ENCODE measurements at places on chromosomes 4 and X.

DNA sequence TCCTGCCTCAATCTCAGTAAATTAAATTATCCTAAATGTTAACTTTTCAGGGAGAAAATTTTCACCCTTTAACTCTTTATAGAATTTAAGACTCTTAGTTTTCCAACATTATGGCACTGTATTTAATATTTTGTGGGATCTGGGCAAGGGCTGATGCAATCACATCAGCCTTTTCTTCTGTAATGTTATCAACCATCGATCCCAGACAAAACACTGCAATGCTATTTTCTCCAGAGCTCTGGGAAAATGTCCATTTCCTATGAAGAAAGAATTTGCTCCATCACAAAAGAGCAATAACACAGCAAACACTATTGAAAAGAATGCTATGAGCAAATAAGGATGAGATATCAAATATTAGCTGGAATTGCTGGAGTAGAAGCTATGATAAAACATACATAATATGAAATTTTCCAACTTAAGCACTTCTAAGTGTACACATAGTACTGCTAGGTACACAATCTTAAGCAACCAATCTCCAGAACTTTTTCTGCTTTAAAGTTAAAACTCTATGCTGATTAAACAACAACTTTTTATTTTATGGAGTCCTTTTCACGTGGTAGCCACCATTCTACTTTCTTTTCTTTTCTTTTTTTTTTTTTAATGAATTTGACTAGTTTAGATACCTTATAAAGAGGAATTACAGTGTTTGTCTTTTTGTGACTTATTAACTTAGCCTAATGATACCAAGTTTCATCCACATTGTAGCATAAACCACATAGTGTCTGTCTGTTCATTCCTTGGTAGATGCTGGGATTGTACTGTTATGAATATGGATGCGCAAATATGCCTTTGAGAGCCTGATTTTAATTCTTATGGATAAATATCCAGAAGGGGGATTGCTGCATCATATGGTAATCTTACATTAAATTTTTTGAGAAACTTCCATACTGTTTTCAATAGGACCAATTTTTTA is 43.6 kb downstream of the UGT2A3 start:
- no peak for DNase-seq

DNA sequence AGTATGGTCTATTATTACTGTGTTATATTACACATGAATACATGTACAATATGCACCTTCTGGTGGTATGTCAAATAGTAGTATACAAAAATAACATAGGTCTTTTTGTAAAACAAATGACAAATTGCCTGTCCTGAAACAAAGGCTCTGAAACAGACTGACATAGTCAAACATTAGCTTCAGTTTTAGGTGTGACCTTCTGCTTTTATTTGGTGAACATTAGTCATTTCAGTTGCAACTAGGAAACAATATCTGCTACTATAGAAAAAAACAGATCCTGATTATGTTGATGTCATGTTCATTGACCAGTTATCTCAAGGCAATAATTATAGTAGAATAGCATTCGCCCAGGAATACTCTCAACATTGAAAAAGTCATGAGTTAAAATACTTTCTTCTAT is 123.0 kb downstream of the CHRNA9 start:
- no peak for DNase-seq

GRCh38 chr4:14602206-14602605 is 400.1 kb upstream of the CPEB2 start:
- no peak for DNase-seq

- DNase-seq: no peak
These were observed 121.2 kb upstream of the GUCY1A1 start for GRCh38 chr4:155545456-155545855.

- no peak for DNase-seq
These were observed 163.3 kb upstream of the SPRY1 start for GRCh38 chr4:123233136-123233768.

- no peak for DNase-seq
These were observed 13.8 kb downstream of the USP46 start for GRCh38 chr4:52645300-52645699.

DNA sequence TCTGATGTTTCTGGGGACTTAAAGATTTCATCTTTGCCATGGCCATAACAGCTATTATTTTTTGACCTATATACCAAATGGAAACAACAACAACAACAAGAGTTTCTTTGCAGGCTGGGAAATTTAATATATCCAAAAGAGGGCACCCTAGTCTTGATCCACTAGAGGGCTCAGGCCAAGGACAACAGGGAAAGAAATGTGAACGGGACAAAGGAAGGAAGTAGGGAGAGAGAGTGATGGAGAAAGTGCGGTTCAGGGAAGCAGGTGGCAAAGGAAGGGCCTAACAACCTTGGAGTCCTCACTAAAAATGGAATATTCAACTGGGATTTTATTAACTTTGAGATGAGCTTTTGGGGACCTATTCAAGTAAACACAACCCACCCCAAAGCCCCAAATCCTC is 67.8 kb upstream of the SCML1 start:
- DNase-seq: no peak
